ENCODE measurements at places on chromosomes 2 and 18.

DNA sequence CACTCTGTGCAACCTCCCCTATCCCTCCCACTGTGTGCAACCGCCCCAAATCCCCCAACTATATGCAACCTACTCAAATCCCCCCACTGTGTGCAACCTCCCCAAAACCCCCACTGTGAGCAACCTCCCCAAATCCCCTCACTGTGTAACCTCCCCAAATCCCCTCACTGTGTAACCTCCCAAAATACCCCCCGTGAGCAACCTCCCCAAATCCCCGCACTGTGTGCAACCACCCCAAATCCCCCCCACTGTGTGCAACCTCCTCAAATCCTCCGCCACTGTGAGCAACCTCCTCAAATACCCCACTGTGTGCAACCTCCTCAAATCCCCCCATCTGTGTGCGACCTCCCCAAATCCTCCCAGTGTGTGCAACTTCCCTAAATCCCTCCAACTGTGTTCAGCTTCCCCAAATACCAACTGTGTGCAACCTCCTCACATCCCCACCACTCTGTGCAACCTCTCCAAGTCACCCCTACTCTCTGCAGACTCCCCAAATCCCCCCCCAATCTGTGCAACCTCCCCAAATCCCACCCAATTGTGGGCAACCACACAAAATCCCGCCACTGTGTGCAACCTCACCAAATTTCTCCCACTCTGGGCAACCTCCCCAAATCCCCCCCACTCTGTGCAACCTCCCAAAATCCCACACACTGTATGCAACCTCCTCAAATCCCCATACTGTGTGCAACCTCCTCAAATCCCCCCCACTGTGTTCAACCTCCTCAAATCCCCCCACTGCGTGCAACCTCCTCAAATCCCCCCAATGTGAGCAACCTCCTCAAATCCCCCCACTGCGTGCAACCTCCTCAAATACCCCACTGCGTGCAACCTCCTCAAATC is 114.1 kb downstream of the TPO start:
- no peak for DNase-seq

- DNase-seq = no peak
These were observed 160.3 kb upstream of the COL3A1 start for GRCh38 chr2:188813857-188814256.

DNA sequence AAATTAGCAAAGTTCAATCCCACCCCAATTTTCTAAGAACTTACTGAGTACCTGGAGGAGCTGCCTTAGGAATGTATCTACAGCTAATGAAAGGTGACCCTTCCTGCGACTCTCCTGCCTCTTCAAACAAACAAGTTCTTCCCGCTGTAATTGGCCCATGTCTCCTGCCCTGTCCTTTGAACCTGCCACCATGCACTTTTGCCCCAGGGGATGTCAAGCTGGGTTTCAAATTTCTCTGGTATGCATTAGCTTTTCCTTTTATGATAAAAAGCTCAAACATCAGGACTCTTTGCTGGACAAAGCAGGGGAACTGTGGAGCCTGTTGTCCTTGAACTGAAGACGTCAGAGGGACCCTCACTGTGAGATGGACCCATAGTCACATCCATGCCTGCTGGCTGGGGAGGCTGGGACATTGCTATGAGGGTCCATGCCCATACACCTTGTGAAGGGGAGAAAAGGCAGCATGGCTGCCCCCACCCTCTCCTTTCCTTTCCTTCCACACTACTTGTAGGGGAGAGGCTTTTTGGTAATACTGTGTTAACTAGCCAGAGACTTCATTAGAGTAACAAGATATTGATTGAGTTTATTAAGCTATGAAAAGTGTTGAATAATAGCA is 210.7 kb upstream of the COPS8 start:
- DNase-seq = no peak

GRCh38 chr2:150689590-150689989 is 202.1 kb upstream of the RND3 start:
- DNase-seq = no peak

All from tibial artery (tissue), 4 donors.